Tibial artery (tissue), 4 donors: ENCODE measurements at places on chromosomes 5 and 9.

GRCh38 chr9:111114486-111114885, 76.2 kb upstream of the LPAR1 start:
- no peaks in the 10 kb centered on the region for H3K27me3 ChIP-seq
- DNase-seq: no peak
- H3K27ac ChIP-seq: no peak overlapping the region
- H3K4me1 ChIP-seq: no peaks in the 10 kb centered on the region
- no peak overlapping the region for H3K4me3 ChIP-seq
- H3K36me3 ChIP-seq: no peaks in the 10 kb centered on the region

DNA sequence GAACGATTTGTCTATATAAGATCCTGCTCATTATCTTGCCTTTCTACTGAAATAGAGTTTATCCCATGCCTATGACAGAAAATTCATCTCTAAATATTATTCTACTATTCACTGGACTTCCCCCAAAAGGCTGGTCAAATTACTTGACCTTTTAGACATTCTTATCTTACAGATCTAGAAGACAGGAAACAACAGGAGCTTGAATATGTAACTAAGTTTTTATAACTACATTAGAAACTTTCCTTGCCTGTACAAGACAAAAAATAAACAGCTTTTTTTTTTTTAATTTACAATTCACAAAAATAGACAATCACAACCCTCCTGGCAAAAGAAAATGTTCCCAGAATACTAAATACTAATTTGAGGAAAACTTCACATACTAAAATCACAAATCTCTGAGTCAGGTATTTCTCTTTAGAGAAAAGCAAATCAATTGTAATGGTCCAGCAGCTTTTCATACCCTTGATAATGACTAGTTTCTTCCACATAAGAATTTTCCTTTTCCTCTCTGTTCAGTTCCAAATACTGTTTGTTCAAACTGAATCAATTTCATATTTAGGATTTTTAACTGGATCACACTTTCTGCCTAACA, 68.6 kb downstream of the MLLT3 start:
- H3K4me3 ChIP-seq: no peak overlapping the region
- no peaks in the 10 kb centered on the region for H3K36me3 ChIP-seq
- H3K4me1 ChIP-seq: no peaks in the 10 kb centered on the region
- H3K27ac ChIP-seq: no peak overlapping the region
- no peak for DNase-seq
- H3K27me3 ChIP-seq: no peaks in the 10 kb centered on the region

- H3K36me3 ChIP-seq: peaks cover 14% of the 10 kb centered on the region
- DNase-seq: no peak
- H3K4me1 ChIP-seq: peaks cover 21% of the 10 kb centered on the region
- H3K27ac ChIP-seq: no peak overlapping the region
These were observed 41.9 kb downstream of the TJP2 start for GRCh38 chr9:69215774-69216485.

GRCh38 chr5:88190106-88190834, 78.4 kb downstream of the TMEM161B start:
- H3K36me3 ChIP-seq: peaks cover 29% of the 10 kb centered on the region
- no peak overlapping the region for H3K4me3 ChIP-seq
- H3K4me1 ChIP-seq: no peaks in the 10 kb centered on the region
- DNase-seq: no peak
- H3K27me3 ChIP-seq: no peaks in the 10 kb centered on the region

DNA sequence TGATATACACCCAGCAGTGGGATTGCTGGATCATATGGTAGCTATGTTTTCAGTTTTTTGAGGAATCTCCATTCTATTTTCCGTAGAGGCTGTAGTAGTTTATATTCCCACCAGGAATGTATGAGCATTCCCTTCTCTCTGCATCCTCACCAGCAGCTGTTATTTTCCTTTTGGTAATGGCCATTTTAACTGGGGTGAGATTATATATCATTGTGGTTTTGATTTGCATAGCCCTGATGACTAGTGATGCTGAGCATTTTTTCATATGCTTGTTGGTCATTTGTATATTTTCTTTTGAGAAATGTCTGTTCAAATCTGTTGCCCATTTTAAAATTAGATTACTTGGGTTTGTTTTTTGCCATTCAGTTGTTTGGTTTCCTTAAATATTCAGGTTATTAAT, 11.2 kb upstream of the PPIC start:
- DNase-seq: no peak
- H3K27me3 ChIP-seq: no peaks in the 10 kb centered on the region
- no peak overlapping the region for H3K27ac ChIP-seq
- H3K4me1 ChIP-seq: no peaks in the 10 kb centered on the region

DNA sequence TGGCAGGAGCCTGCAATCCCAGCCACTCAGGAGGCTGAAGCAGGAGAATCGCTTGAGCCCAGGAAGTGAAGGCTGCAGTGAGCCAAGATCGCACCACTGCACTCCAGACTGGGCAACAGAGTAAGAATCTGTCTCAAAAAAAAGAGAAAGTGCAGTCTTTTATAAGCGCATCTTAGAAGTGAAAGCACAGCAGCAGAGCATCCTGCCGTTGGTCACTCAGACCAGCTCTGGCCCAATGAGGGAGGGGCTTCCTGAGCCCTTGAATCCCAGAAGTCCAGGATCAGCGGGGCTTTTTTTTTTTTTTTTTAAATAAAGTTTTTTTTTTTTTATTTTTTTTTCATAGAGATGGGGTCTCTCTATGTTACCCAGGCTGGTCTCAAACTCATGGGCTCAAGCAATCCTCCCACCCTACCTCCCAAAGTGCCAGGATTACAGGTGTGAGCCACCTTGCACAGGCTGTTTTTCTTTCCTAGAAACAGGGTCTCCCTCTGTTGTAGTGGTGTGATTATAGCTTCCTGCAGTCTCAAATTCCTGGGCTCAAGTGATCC, 42.3 kb downstream of the NAIF1 start:
- no peak overlapping the region for H3K27ac ChIP-seq
- no peaks in the 10 kb centered on the region for H3K36me3 ChIP-seq
- DNase-seq: no peak
- no peaks in the 10 kb centered on the region for H3K4me1 ChIP-seq
- H3K27me3 ChIP-seq: no peaks in the 10 kb centered on the region
